CD4-positive, alpha-beta T cell treated with Interleukin-17A for 4 hours (primary cell): ENCODE measurements at places on chromosomes 3 and 15.

DNA sequence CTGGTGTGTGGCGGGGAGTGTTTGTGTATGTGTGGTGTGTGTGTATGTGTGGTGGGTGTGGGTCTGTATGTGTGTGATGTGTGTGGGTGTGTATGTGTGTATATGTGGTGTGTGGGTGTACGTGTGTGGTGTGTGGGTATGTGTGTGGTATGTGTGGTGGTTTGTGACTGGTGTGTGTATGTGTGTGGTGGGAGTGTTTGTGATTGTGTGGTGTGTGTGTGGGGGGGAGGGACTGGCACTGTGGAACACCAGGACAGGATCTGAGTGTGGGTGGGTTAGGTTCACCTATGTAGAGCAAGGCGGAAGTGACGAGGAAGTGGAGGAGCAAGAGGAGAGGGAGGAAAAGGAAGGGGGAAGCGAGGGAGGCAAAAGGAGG lies 510.8 kb downstream of the SHQ1 start:
- DNase-seq: no peak

DNA sequence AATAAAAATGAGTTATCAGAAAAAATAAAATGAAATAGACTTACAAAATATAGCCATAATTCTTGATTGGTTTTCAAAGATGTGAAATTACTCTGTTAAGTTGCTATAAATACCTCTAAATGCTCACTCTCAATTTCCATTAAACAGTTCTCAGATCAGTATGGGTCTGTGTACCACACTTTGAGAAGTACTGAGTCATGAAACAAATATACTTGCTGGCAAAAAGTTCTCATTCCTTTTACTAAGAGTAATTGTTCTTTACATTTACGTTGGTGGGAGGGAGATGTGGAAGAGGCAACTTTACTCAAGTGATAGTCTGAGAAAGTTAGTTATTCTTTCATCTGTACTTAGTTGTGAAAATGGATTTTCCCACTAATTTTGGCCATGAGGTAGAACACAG lies 96.3 kb downstream of the ZNF385D start:
- DNase-seq: no peak

GRCh38 chr3:49158103-49158709 lies 7.9 kb downstream of the CCDC71 start:
- peak; percentile 71 for DNase-seq

DNA sequence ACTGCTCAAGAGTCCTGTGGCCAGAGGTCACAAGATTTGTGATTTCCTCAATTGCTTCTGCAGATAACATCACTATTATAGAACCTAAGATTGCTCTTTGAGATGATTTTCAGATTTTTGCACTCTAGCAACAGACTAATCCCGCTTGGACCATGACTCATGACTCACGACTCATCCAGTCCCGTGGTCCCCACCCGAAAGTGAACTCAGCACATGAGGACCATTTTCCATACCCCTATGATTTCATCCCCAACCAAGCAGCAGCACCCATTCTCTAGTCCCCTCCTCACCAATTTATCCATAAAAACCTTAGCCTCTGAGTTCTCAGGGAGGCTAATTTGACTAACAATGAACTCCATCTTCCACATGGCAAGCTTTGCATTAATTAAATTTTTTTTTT lies 106.3 kb upstream of the ALCAM start:
- no peak for DNase-seq

GRCh38 chr3:52439426-52440248 lies 5.3 kb downstream of the SEMA3G start:
- no peak for DNase-seq

GRCh38 chr15:50024281-50024680 lies 94.8 kb downstream of the ATP8B4 start:
- no peak for DNase-seq

DNA sequence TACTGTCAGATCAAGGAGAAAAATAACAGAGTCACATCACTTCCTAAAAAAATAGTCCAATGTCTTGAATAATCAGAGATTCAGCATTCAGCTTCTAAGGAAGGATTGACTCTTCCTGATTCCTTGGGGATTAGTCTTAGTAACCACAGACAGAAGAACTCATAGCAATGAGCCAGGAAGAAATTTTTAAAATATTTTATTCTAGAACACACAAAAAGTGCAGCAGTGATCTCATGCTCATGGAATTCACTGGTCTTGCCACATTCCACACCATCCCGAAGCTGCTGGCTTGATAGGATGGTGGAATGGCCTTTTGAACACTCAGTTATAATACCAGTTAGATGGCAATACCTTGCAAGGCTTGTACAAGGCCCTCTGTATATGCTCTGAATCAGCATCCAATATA lies 43.0 kb upstream of the ABI3BP start:
- no peak for DNase-seq

- DNase-seq: no peak
These were observed 110.8 kb downstream of the TIGIT start for GRCh38 chr3:114404590-114404989.

DNA sequence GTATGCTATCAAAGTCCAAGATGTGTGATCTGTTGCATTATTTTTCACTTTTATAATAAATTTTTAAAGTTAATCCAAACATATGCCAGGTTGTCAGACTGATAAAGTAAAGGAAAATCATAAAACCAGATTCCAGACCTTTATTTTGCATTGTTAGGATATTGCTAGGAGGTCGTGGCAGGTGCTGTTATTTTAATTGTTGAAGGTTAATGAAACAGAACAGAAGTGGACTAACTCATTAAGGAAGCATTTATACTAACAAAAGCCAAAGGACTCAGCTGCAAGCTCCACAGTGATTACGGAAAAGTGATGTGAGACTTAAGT lies 63.1 kb downstream of the DCLK3 start:
- no peak for DNase-seq

DNA sequence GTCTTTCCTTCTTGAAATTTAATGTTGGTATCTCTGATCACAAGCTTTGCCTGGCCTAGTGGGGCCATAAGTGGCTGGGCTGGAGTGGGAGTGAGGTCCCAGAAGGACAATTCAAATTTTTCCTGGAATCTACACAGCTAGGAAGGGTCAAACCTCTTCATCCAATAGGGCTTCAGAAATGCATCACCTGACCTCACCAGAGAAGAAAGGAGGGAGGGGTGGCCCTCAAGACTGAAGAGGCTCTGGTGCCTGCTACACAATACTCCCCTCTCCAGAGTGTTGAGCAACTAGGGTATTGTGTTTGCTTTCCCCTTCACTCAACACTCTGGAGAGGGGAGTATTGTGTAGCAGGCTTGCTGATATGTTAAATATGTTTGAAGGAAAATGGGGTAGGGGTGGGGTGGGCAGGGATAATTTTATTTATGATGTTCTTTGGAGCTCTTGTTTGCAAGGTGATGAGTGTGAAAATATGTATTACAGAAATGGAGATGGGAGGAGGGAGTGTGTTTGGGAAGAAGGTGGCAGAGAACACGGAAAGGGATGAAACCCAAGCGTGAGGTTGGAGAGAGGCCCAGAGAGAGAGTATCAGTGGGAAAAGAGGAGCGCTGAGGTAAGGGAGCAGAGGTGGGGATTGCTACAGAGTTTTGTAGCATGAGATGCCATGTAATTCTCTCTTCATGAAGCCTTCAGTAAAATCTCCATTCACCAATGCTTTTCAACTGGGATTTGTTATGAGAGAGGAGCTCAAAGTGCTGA lies 5.7 kb upstream of the KLHL24 start:
- DNase-seq: no peak

GRCh38 chr3:105691633-105692032 lies 177.2 kb downstream of the CBLB start:
- no peak for DNase-seq

DNA sequence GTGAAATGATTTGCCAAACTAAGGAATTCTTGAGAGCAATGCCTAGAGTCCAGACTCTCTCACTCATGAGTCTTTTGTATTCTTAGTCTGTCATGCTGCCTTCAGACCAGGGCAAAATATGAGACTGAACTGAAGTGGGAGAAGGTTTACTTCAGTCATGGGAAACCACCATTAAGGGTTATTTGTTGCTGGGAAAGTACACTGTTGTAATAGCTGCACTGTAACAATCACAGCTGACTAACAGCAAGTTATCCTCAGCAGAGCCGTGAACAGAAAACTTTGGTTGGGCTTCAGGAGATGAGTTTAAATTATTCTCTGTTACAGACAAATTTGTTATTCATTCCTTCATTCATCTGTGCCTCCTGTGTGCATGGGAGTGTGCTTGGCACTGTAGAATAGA lies 258.5 kb downstream of the ROBO2 start:
- no peak for DNase-seq

DNA sequence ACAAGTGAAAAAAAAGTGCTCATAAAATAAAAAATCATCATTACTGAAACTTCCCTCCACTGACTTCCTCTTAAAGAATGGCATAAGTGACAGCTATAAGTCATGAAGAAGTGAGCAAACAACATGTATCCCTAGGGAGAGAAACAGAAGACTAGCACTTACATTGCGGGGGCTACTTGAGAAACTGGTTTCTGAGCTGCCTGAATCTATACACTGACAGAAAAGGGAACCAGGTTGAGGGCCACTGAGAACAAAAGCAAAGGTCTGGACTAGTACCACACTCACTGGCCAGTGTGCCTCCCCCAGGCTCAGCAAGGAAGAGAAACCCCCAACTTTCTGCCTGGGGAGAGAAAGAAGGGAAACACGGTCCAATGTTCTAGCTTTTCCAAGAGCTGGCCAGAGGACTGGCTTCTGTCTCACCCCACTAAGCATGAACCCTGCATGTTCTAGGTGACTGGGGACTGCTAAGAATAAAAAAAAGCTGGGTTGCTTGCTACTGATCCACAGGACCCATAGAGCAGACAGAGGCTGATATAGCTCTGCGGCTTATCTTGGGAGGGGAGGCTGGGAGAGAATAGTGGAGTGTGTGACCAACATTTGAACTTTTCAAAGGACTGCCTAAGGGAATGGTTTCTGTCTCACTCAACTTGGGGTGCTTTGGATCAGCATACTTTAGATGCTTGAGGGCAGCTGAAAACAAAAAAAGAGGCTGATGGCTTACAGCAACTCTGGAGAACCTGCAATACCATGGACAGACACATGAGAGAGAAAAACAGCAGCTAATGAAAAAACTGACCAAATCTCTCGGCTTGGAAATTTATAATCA lies 8.1 kb downstream of the RAD18 start:
- DNase-seq: no peak

DNA sequence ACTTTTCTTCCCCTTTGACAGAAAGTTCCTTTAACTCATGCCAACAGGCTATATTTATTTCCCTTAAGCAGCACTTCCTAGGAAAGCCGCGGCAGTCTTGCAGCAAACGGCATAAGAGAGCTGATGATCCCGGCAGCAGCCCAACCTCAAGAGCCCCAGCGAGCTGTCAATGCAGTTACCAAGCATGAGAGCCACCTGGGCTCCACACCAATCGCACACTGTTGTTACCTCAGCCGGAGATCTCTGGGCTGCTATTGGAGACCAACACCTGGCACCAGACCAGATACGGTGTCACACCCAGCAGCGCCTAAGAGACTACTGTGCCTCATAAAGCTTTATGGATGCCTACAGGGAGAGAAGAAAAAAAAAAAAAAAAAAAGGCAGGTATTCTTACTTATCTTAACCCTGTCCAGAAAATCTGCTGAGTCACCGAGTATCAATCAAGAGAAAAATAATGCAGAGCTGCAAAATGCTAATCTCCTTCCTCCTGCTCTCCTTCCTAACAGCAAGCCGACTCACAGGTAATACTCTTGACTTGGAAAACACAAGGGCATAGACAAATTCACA lies 11.7 kb downstream of the ABCC5 start:
- peak; percentile 40 for DNase-seq

DNA sequence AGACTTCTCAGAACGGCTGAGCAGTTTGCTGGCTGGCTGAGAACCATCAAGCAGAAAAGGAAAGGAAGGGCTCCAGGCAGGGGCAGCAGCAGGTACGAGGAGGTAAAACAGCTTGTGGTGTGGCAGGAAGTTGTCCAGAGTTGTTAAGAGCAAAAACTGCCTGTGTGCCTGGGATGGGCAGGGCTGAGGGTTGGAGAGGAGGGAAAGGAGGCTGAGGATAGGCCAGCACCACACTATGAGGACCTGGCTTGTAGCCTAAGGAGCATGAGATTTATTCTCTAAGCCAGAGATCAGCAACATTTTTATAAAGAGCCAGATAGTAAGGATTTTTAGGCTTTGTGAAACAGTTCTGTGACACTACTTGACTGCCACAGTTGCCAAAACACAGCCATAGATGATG lies 8.0 kb downstream of the IGSF10 start:
- DNase-seq: no peak

GRCh38 chr3:159458010-159458409 lies 530.6 kb upstream of the IL12A start:
- DNase-seq: no peak

GRCh38 chr15:51168700-51169099 lies 74.0 kb upstream of the TNFAIP8L3 start:
- no peak for DNase-seq

- no peak for DNase-seq
These were observed 54.1 kb upstream of the TMEM158 start for GRCh38 chr3:45280232-45280631.

- DNase-seq: no peak
These were observed 32.9 kb upstream of the ACAD9 start for GRCh38 chr3:128846486-128846891.

DNA sequence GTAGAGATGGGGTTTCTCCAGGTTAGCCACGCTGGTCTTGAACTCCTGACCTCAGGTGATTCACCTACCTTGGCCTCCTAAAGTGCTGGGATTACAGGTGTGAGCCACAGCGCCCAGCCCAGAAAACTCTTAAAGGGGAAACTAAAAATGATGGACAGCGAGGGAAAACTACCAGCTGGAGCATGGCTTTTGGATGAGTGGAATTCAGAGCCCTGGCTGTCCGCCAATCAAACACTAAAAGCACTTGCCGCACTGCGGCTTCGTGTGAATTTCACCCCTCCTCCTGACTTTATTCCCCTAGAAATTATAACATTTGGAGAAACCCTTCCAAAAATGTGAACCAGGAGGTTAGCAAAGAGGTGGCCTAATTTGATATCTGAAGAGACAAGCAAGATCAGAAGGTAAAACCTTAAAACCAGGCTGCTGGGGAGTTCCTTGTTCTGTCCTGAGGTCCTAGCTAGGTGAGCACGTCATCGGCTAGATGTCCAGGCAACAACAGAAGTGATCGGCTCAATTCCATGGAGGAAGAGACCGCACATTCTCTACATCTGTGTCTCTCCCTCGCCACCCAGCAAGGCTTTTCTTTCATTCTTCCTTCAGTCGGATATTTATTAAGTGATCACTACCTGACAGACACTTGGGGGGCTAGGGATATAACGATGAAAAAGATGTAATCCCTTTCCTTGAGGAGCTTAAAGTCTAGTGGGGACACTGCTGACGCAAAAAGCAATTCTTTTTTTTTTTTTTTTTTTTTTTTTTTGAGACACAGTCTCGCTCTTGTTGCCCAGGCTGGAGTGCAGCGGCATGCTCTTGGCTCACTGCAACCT lies 1.7 kb downstream of the TM4SF19 start:
- no peak for DNase-seq
